ENCODE measurements at places on chromosomes 1 and 21.

- DNase-seq = no peak
Measured at GRCh38 chr1:202852163-202852904, 36.6 kb downstream of the RABIF start.

DNA sequence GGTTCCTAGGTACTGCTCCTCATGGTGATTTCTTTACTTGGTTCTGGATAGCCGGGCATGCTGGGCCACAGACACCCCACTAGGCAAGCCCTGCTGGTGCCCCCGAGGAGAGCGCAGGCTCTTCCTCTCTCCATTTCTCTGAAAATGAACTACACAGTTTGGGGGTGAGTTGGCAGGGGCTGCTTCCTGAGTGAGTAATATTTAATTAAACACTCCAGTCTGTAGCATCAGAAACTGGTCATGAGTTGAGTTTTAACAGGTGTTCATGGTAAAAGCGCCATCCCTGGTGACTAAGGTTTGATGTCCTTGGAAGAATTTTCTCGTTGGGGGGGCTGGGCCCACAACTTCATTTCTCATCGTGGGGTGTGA, 1.7 kb downstream of the SPSB1 start:
- DNase-seq = no peak

DNA sequence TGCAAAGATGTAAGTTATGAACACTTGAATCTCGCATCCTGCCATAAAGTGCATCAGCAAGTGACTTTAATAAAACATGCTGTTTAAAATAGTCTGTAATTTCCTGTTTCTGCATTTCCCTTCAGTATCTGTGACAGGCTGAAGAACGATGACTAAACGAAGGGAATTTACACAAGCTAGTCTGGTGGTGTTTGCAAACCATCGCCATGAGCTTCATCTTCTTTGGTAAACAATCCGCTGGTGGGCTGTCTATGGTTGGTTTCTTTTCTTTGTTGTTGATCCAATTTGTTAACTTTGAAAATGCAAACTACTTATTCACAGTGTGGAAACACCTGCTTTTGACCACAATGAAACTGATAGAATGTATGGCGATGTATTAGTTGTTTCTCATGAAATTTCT, 13.9 kb downstream of the SERTAD4 start:
- no peak for DNase-seq

- no peak for DNase-seq
Measured at GRCh38 chr1:183585038-183585437, 5.2 kb downstream of the NCF2 start.

Data from stimulated activated CD8-positive, alpha-beta memory T cell treated with anti-CD3 and anti-CD28 coated beads, Interleukin-4, amount 100 ng/mL, for 1 hour (primary cell).